SK-N-SH (cell line): ENCODE measurements at places on chromosomes 3 and 15. TPM values are rescaled to one million over a fixed set of nuclear protein-coding genes. Genes with fewer than 3 reads are reported as not detected.
A peak's percentile ranks its signal among the peaks of the same experiment; 100 is the strongest.

- H3K27ac ChIP-seq = peak overlapping the region; percentile 52; the same call in 1 of the 2 replicates
- peaks cover 6% of the 10 kb centered on the region; the same call in 1 of the 2 replicates for H3K4me1 ChIP-seq
- no peak for DNase-seq
- peak overlapping the region; percentile 84 for H3K4me3 ChIP-seq
- no peaks in the 10 kb centered on the region for H3K27me3 ChIP-seq
Measured at GRCh38 chr15:90930861-90931574, 1.3 kb downstream of the HDDC3 start.

DNA sequence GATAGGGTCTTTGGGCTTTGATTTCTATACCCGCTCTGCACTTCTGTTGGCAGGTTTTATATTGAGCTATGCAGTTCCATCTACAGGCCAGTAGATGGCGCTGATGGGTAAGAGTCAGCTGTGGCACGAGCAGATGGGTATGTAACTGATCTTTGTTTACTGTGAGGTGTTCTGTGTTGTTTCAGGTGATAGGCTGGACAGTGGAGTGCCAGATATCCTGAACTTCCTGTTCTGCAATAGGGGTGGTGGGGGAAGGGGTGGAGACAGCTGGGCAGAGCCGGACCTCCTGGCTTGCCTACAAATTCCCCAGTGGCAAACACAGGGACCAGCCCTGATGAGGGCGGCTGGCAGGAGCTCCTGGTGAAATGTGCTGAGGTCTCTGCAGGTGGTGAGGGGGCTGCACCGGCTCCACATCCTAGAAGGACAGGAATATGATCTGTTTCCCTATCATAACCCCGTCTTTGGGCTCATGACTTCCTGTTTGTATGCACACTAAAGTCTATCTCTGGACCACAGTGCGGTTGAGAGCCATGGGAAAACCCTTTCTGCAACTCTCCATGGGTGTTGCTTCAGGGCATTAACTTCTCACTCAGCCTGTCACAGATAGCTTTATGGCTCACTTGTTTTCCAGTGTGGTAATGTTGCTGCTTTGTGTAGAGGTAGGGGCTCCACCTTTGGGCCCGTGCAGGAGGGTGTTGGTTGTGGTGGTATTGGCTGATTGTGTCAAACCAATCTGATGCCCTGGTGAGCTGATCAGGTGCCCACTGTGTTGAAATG lies 13.4 kb upstream of the FAM98B start:
- no peak overlapping the region; the same call in 1 of the 2 replicates for H3K4me3 ChIP-seq
- peaks cover 7% of the 10 kb centered on the region; the same call in 1 of the 2 replicates for H3K4me1 ChIP-seq
- H3K27ac ChIP-seq = no peak overlapping the region; the same call in 1 of the 2 replicates
- DNase-seq = peak; percentile 58

GRCh38 chr3:55691141-55691540 lies 204.0 kb upstream of the WNT5A start:
- no peak for DNase-seq
- H3K27ac ChIP-seq = no peak overlapping the region
- H3K36me3 ChIP-seq = no peaks in the 10 kb centered on the region
- peaks cover 10% of the 10 kb centered on the region for H3K4me1 ChIP-seq
- no peaks in the 10 kb centered on the region for H3K27me3 ChIP-seq
- H3K4me3 ChIP-seq = no peak overlapping the region

GOLGA6A gene
- polyA plus RNA-seq = not detected in 2 replicates

- H3K27me3 ChIP-seq = no peaks in the 10 kb centered on the region
- peaks cover 43% of the 10 kb centered on the region for H3K4me1 ChIP-seq
- peaks cover 6% of the 10 kb centered on the region for H3K36me3 ChIP-seq
- H3K4me3 ChIP-seq = no peak overlapping the region
Measured at GRCh38 chr3:177150218-177150916, 46.9 kb downstream of the TBL1XR1 start.

CD200 gene
- polyA plus RNA-seq = 1.0 and 1.1 TPM in 2 replicates

KLHL18 gene
- 47.0 and 55.2 TPM in 2 replicates for polyA plus RNA-seq

DNA sequence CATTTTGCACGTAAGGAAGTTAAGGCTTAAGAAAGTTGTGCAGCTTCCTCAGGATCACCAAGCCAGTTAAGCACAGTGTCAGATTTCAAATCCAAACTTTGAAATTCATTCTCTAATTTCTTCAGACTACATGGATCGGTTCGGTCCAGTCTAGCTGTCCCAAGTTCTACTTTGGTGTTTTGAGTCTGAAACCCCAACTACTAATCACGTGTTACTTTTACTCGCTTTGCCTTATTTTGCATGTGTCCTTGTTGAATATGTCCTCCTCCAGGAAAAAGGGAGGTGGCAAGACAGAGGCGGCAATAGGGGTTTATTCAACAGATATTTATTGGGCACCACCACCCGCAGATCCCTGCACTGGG lies 522 bp upstream of the GXYLT2 start:
- H3K27me3 ChIP-seq = no peaks in the 10 kb centered on the region
- peaks cover 20% of the 10 kb centered on the region for H3K4me1 ChIP-seq
- peak overlapping the region; percentile 23; the same call in 1 of the 2 replicates for H3K27ac ChIP-seq
- peak overlapping the region; percentile 68 for H3K4me3 ChIP-seq
- no peak for DNase-seq

- no peak for DNase-seq
- H3K36me3 ChIP-seq = no peaks in the 10 kb centered on the region
- H3K27me3 ChIP-seq = no peaks in the 10 kb centered on the region
- H3K4me1 ChIP-seq = no peaks in the 10 kb centered on the region; the same call in none of the 2 replicates
Measured at GRCh38 chr3:23440416-23441294, 237.5 kb downstream of the UBE2E2 start.

- H3K4me3 ChIP-seq = no peak overlapping the region
- no peaks in the 10 kb centered on the region for H3K36me3 ChIP-seq
- H3K4me1 ChIP-seq = peaks cover 3% of the 10 kb centered on the region; the same call in 1 of the 2 replicates
- DNase-seq = no peak
- H3K27ac ChIP-seq = no peak overlapping the region; the same call in 1 of the 2 replicates
- no peaks in the 10 kb centered on the region for H3K27me3 ChIP-seq
Measured at GRCh38 chr15:56325186-56325585, 40.0 kb upstream of the TEX9 start.

IL5RA gene
- not detected in 2 replicates for polyA plus RNA-seq

DNA sequence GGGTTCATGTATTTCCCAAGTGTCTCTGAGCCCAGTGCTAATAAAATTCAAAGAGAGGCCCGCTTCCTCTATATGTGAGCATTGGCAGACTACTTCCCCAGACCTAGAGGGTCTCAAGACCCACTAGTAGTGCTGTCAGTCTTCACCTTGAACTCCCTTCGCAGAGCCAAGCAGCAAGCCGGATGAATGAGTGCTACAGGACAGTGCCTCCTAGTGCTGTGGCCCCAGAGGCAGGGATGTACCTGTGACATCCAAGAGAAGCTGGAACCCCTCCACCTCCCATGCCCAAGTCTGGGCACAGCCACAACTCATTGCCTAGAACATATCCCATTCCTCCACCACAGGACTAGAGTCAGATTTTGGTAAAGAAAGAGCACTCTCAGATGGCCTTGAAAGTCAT lies 37.2 kb upstream of the MASP1 start:
- peaks cover 4% of the 10 kb centered on the region; the same call in 1 of the 2 replicates for H3K27me3 ChIP-seq
- no peak overlapping the region for H3K4me3 ChIP-seq
- H3K36me3 ChIP-seq = no peaks in the 10 kb centered on the region
- DNase-seq = no peak
- no peak overlapping the region for H3K27ac ChIP-seq
- no peaks in the 10 kb centered on the region for H3K4me1 ChIP-seq

DOCK3 gene
- polyA plus RNA-seq = 0.05 TPM in 2 replicates

ZNF774 gene
- polyA plus RNA-seq = 1.6 and 1.8 TPM in 2 replicates

DNA sequence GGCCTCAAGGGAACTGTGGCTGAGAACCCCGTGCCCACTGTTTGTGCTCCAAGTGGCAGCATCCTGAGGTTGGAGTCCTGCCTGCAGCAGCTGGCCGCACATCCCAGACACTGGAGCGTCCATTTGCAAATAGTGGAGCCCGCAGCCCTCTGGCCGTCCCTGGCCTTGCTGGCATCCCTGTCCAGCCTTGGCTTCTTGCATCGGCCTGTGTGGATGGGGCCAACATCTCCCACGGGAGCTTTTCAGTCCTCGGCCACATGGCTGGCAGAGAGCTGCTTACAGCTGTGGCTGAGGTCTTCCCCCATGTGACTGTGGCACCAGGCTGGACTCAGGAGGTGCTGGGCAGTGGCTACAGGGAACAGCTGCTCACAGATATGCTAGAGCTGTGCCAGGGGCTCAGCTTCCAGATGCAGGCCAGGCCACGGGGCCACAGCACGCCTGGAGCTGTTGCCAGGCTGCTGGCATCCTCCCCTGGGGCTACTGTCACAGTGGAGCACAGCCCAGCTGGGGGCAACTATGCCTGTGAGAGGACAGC lies 71.2 kb downstream of the FAM43A start:
- peaks cover 37% of the 10 kb centered on the region for H3K4me1 ChIP-seq
- H3K27me3 ChIP-seq = peaks cover 10% of the 10 kb centered on the region; the same call in 1 of the 2 replicates
- no peaks in the 10 kb centered on the region for H3K36me3 ChIP-seq
- DNase-seq = peak; percentile 57

DNA sequence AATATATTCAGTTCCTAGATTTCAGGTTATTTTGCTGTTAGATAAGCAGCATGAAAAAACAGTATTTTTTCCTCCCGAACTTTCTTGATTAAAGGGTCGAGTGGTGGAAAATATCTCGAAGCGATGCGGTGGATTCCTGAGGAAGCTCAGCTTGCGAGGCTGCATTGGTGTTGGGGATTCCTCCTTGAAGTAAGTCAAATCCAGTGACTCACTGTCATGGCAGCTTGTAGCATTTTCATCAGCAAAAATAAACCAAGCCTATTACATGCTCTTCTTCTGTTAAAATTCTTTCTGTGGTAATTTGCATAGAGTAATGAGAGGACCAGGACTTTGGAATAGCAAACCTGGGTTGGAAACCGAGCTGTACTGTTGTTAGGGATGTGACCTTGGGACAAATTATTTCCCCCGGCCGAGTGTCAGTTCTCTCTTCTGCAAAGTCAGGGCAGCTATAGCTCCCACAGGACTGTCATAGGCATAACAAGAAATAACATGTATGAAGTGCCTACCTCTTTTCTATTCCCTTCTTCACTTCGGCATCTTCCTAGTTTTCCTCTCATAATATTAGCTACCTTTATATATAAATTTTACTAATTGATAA lies 75.6 kb downstream of the UBP1 start:
- no peaks in the 10 kb centered on the region for H3K27me3 ChIP-seq
- H3K27ac ChIP-seq = no peak overlapping the region
- DNase-seq = no peak
- H3K36me3 ChIP-seq = no peaks in the 10 kb centered on the region

DNA sequence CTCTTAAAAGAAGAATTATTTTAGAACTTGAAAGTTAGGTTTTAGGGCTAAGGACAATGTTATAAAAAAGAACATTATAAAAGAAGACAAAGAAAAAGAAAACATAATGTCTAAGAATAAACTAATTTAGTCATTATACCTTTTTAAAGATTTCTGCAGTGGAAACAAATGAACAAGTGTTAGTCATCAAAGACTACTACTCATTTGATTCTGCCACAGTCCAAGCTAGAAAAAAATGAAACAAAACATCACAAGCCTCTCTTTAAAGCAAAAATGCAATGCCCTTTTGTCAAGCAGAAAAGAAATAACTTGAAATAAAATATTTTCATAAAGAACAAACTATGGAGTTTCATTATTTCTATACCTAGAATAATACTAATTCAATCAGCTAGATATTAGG lies 102.0 kb downstream of the TBC1D5 start:
- no peak overlapping the region for H3K4me3 ChIP-seq
- H3K36me3 ChIP-seq = no peaks in the 10 kb centered on the region
- no peak for DNase-seq
- H3K27ac ChIP-seq = peak overlapping the region; percentile 70

- no peaks in the 10 kb centered on the region for H3K27me3 ChIP-seq
- H3K4me1 ChIP-seq = peaks cover 3% of the 10 kb centered on the region; the same call in 1 of the 2 replicates
- no peaks in the 10 kb centered on the region for H3K36me3 ChIP-seq
- no peak within 1 kb of the TSS for H3K27ac ChIP-seq
- no peak within 1 kb of the TSS for H3K4me3 ChIP-seq
Measured at GRCh38 chr15:49423021-49423420, at the start of gene FGF7. Gene FGF7, plus strand, starts transcription at chr15:49423242. Its CDS starts 1,056 bp downstream, at chr15:49424298.

GRCh38 chr3:165549665-165550064 lies 287.6 kb downstream of the BCHE start:
- H3K27me3 ChIP-seq = no peaks in the 10 kb centered on the region
- H3K27ac ChIP-seq = no peak overlapping the region
- no peaks in the 10 kb centered on the region for H3K36me3 ChIP-seq
- no peak for DNase-seq
- no peaks in the 10 kb centered on the region for H3K4me1 ChIP-seq

GRCh38 chr3:147411238-147411814 lies 2.2 kb downstream of the ZIC1 start:
- no peak overlapping the region for H3K27ac ChIP-seq
- H3K4me1 ChIP-seq = no peaks in the 10 kb centered on the region
- no peak for DNase-seq
- H3K36me3 ChIP-seq = no peaks in the 10 kb centered on the region
- H3K27me3 ChIP-seq = peaks cover 65% of the 10 kb centered on the region

GNAT1 gene
- not detected in 2 replicates for polyA plus RNA-seq
